ENCODE measurements at places on chromosomes 5 and 9.
A peak's percentile ranks its signal among the peaks of the same experiment; 100 is the strongest.

DNA sequence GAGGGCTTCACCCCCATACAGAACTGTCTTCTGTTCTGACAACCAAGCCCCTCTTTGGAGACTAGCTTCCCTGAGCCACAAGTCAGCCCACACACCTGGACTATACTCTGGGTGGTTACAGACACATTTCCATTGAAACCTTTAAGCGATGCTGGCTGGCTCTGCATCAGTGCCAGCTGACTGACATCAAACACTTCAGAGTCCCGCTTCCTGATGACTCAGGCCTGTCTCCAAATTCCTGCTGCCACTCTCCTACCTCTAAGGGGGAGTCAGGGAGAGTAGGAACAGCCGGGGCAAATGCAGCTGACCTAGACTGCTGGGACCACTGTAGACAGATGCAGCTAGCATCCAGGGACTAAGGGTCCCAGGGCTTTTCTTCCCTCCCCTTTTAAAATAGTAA lies 59.4 kb downstream of the SIL1 start:
- no peak for DNase-seq

GRCh38 chr5:79107020-79107796 lies 4.4 kb upstream of the BHMT start:
- DNase-seq = no peak

DNA sequence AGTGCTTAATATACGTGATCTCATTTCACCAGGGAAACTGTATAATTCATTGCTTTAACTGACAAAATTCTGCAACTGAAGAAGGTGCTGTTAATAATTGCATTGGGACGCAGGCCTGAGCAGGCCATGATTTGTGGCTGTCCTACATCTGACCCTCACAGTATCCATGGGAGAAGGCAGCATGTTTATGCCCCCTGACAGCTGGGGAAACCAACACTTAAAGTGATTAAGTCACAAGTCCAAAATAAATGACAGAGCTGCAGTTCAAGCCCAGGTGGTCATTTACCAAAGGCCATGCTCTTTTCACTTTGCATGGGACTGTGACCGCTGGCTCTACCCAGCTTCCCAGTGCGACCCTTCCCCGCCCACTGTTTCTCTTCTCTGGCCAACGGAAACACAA lies 30.5 kb upstream of the KCNMB1 start:
- DNase-seq = no peak

DNA sequence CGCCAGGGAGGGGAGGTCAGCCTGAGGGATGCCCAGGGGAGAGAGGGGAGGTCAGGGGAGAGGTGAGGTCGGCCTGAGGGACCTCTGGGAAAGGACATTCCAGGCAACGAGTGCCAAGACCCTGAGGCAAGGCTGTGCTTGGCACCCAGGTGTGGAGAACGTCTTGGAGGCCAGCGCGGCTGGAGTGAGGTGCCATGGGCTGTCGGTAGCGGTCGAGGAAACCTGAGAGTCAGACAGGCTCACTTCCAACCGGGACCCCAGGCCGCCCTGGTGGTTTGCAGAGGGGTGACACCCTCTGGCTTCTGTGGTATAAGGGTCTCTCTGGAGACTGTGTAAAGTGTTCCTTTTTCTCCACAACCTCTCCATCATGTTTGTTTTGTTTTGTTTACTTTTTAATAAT lies 82.9 kb downstream of the CACNA1B start:
- no peak for DNase-seq

GRCh38 chr5:6046296-6046967 lies 331.9 kb downstream of the MED10 start:
- DNase-seq = no peak

- no peak for DNase-seq
These were observed at the start of gene SHISAL2B for GRCh38 chr5:64690417-64691151. SHISAL2B (plus strand) TSS chr5:64690503; CDS start chr5:64690624, 121 bp downstream.

DNA sequence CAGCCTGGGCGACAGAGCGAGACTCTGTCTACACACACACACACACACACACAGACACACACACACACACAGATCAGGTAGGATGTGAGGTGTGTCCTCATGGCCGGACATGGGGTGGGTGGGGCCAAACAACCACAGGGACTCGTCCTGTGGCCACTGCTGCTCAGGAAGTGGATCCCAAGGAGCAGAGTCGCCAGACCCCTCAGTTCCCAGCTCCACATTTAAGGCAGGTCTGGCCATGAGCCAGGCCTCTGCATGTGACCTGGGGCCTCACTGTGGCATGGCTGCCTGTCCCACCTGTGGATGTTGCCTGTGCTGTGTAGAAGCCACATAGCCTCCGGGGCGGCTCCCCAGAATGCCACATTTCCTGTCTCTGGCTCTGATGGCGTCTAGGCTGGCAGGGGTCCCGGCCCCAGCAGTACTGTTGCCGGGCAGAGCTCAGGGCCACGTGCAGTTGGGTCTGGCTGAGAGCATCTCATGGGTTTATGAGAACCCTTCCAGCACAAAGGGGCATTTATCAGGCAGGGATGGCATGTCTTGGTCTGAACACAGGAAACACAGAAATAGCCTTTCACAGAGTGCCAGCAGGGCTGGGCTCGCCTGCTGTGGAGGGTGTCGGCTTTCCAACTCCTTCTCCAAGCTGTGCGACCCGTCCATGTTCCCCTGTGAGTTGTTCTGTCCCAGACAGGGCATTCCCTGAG lies 9.9 kb upstream of the NINJ1 start:
- peak; percentile 22 for DNase-seq

DNA sequence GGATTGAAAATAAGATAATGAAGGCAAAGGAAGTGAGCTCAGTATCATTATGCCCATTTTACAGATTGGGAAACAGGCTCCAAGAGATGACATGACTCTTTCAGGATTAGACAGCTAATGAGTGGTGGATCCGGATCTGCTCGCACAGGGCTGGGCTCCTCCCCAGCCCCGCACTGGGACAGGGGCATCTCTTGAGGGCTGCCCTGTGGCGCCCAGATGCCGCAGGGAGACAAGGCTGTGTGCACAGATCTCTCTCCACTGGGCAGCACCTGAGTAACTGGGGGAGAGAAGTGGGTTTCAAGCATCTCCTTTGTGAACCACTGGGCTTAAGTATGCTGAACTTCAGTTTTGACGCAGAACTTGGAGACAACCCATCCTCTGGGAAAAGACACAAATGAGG lies 43.9 kb downstream of the ADAMTS2 start:
- no peak for DNase-seq

- no peak for DNase-seq
These were observed 56.0 kb downstream of the NIPAL4 start for GRCh38 chr5:157516006-157516405.

DNA sequence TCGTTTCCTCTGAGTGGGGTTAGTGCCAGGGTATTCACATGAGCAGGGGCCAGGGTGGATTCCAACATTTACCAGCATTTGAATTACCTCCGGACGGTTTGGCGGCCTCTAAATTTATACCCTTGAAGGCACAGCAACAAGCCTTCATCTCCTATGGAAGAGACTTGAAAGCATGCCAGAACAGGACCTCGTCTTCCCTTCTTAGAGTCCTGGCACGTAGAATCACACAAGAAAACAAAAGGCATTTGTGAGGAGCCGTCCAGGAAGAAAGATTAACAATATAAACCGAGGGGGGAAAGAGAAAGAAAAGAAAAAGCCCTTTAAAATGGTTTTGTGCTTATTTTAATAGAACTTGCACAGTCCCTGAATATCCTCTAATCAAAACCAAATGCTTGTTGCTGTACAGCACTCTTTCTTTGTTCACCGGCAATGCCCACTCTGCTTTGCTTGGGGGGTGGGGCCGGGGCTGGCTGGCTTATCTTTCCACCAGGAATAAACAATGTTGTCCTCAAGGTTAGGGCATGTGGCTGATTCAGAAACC lies 575.8 kb upstream of the ZNF462 start:
- no peak for DNase-seq

DNA sequence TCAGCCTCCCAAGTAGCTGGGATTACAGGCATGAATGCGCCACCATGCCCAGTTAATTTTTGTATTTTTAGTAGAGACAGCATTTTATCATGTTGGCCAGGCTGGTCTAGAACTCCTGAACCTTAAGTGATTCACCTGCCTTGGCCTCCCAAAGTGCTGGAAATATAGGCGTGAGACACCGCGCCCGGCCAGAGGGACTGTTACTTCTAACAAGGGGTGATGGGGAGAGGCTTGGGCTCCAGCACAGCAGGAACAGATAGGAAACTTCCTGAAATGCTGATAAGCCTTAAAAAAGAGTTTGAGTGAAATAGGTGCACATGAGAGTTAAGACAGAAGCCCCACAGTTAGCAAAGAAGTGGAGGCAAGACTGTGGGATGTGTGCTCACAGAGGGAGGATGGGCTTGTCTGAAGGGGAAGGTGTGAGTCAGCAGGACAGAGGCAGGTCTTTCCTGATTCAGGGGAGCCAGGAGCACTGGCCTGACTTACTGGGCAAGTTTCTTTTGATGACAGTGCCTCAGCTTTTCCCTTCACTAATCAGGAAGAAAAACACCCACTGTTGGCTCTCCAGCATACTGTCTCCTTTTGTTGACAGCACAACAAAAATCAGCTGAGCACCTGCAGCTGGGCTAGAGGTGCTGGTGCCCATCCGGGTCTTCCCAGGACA lies 68.4 kb downstream of the RAD23B start:
- no peak for DNase-seq

GRCh38 chr9:123620239-123620638 lies 264.2 kb downstream of the CRB2 start:
- no peak for DNase-seq

GRCh38 chr9:71642056-71642455 lies 126.3 kb downstream of the CEMIP2 start:
- DNase-seq = no peak

DNA sequence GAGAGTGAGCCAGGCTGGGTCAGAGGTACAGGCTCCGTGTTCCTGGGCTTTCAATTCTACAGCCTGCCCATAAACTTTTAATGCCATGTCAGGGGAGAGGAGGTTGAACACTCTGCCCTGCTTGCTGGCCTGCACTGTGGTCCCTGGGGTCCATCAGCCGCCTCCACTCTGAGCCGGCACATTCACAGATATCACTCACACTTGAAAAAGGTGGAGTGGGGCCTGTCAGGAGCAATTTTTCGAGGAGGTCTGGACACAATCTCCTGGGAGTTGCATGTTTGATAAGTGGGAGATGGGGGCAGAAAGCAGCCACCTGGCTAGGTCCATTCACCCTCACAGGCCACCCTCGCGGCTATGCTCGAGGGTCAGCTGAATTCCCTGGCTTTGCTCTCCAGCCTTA lies 22.9 kb downstream of the S1PR3 start:
- DNase-seq = no peak

DNA sequence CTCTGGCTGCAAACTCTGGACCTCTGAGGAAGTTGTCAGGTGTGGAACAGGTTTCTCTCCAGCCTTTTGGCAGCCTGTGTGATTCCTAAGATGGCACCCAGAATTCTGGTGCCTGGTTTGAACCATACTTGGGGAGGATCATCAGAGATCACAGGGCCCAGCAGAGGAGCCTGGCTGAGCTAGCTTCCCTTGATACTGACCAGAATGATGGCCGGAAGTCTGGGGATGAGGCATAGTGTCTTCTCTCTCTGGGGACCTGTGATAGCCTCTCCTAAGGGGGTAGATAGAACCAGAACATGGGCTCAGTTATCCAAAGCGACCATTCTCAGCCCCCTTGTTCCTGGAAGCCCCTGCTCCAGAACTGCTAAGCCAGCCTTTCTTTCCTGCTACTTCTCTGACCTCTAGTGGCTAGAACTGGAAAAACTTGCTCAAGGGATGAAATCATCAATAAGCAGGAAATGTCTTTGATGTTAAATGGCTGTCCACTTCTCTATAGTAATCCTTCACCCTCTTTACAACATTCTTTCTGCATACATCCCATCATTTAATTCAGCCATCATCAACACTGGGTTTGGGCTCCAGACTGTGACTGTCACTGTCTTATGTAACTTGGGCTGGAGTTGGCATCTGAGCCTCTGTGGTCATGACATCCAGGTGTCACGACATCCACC lies 55.1 kb downstream of the C9orf152 start:
- DNase-seq = no peak

DNA sequence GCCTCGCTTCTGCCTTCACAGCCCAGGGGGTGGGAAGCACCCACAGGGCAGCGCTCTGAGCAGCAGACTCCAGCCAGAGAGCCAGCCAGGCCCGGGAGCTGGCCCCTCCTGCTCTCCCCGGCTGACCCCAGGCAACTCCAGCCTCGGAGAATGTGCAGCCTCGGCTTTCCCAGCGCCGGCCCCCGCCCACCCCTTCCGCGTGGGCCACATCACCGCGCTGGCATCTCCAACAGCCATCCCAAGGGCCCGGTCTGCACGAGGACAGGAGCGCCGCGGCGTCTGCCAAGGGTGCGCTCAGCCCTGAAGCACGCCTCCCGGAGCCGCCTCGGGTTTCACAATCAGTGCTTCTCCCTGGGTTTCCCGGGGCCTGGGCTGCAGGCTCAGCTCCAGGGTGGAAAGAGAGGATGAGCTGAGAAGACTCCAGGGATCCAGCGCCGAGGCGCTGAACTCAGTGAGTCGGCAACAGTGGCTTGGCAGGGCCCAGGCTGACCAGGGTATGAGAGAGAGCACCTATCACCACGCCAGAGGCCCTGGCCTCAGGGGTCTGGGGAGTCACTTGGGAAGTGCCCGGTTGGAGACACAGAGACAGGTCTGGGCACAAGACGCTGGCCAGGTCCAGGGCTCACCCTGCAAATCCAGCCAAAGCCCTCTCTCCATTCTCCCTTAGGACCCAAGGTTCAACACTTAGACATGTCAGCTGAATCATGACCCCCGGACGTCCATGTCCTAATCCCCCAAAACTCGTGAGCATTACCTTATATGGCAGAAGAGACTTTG lies 79.6 kb downstream of the ADAMTS2 start:
- DNase-seq = no peak

DNA sequence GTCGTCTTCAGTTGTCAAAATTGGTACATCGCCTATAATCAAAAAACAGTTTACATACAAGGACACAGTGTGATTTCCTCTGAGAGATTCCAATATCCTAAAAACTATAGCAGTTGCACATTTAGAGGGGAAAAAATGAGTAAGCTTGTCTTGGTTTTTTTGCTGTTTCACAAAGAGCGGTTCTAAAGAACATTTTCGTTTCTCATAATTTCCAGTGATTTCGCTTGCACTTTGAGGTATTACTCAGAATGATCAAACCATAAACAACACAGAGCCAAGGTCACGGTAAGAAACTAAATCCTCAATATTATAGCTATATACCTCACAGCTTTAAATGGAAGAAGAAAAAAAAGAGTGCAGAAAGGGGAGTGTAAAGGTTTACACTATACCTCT lies 861 bp downstream of the MTX3 start:
- DNase-seq = no peak

GRCh38 chr5:491119-491855 lies 33.0 kb downstream of the SLC9A3 start:
- DNase-seq = no peak

DNA sequence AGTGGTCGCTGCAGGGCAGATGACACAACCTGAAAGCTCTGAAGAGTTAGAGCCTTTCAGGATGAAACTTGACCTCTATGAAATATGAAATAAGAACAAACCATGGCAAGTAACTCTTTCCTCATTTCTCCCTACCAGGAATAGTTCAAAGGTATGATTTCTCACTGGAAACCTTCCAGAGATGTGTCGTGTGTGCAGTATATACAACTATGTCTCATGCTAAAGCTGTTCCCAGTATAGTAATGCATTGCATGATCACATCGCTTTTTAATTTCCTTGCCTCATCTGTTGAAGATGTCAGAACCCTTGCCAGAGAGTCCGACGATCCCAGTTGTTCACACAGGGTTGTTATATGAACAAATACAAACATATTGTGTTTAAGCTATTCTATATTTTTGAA lies 45.8 kb upstream of the RGMB start:
- no peak for DNase-seq
